ENCODE measurements at places on chromosomes 1 and 21.

GRCh38 chr1:44630116-44630515 lies 44.2 kb downstream of the TMEM53 start:
- peak; percentile 39 for DNase-seq

DNA sequence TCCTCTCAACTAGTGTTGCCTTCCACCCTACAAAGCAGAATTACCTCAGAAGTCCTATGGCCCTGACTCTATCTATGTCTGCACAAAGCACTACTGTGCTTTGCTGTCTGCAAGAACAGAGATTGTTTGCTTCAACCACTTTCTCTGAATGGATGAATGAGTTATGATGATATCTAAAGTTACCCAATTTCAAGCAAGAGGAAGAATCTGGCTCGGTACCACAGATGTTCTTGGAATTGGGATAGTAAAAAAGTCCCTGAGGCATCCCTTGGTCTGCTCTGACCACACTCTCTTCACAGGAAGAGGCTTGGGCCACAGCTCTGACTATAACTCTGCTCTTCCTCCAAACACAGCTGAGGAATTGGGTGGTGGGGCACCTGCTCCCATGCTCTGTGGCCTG lies 31.2 kb downstream of the MTARC1 start:
- DNase-seq, result peak; percentile 48

DNA sequence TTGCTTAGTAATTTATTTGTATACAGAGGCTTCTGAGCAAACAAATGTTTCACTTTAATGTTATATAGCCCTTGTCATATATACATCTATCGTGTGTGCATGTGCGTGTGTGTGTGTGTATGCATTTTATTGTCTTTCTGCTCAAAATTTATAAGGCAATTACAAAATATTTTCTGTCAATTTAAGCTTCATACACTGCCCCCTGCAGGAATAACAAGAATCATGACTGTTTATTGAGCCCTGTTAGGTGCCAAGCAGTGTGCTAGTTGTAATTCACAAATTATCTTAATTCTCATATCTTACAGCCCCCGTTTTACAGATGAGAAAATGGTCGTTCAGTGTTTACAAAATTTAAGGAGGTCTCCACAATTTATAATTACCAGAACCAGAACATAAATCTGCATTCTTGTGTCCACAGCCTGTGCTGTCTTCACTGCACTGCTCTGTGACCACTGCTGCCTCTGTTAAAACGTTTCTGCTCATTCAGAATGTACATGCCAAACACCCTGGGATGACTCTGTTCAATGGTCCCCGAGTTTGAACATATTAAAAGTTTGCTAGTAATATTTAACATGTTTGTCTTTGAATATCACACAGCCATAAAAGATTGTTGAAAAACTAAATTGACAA lies 181.3 kb downstream of the ATP6V1G3 start:
- DNase-seq, result peak; percentile 52

DNA sequence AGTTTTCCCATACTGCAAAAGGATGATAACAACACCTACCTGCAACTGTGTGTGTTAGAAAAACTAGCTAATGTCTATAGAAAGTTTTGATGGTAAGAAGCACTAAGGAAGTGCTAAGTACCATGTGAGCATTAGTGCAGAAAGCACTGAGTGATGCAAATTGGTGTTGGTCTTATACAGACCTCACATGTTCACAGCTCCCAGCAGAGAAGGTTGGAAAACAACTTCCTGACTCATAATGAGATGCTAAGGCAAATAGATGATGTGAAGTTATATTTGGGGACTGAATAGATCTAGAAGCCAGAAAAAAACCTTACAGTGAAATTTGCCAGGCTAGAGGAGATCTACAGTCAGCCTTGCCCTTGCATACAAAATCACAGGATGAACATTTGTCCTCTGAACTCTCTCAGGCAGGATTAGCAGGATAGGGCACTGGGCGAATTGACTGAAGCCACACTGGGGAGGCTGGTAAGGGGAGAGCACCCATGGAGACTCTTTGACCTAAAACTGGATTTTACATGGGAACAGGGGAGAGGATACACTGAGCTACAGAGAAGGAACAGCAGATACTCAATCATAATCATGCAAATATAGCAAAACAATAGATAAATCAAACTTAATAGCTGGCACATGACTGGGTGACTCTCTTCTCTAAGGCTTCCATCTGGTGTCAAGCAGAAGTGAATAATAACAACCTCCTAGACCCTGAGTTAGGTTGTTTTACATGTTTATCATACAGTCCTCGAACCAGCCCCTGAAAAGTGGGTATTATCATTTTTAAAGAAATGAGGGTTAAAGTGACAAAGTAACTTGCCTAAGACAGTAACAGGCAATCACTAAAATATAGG lies 61.3 kb downstream of the ASTN1 start:
- DNase-seq, result no peak

DNA sequence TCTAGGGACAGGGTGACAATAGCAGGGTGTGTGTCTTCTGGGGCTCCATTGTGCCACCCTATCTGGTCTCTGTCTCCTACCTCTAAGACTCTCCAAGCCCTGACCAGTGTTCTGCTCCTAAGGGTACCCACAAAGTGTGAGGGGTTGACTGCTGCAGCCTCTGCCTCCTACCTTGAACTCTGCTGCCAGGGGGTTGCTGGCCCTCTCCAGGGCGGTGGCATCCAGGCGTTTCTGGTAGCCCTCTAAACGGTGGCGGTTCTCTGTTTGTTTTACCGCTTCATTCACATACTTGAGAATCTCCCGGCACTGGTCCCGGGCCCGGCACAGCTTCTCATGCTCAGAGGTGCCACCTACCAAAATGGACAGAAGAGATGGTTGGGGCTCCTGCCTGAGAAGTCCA lies 24.4 kb downstream of the LRRC71 start:
- DNase-seq, result no peak

GRCh38 chr1:51541313-51542050 lies 22.4 kb upstream of the EPS15 start:
- no peak for DNase-seq

DNA sequence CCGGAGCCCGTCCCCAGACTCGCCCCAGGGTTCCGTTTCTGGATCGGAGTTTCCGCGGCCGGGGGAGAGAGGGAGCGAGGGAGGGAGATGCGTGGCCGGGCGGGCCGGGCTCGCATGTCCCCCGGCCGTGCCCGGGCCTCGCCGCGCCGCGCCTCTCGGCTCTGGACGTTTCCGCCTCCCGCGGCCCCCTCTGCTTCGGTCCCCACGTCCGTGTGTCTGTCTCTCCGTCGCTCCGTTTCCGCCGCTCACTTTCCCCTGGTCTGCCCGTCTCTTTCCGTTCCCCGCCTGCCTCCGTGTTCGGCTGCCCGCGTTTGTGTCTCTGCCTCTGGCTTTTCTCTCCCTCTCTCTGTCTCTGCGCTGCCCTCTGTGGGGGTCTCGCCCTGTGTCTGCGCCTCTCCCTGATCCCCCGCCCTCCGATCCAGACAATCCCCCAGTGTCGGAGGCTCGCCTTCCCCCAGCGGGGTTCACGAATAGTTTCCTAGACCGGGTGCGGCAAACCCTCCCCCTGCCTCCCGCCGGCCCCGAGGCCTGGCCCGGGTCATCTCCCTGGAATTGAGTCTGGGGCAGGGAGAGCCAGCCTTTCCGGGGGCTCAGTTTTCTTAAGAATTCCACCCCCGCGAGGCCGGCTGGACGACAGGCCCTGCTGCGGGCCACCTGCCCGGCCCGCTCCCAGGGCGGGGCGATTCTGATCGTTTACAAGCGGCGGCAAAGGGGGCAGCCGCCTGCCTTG lies 735 bp downstream of the NBL1 start:
- no peak for DNase-seq

GRCh38 chr1:145977016-145977415 lies 12.5 kb downstream of the POLR3GL start:
- no peak for DNase-seq

- peak; percentile 6 for DNase-seq
Observed at GRCh38 chr21:14438211-14438610, 55.3 kb upstream of the HSPA13 start.

DNA sequence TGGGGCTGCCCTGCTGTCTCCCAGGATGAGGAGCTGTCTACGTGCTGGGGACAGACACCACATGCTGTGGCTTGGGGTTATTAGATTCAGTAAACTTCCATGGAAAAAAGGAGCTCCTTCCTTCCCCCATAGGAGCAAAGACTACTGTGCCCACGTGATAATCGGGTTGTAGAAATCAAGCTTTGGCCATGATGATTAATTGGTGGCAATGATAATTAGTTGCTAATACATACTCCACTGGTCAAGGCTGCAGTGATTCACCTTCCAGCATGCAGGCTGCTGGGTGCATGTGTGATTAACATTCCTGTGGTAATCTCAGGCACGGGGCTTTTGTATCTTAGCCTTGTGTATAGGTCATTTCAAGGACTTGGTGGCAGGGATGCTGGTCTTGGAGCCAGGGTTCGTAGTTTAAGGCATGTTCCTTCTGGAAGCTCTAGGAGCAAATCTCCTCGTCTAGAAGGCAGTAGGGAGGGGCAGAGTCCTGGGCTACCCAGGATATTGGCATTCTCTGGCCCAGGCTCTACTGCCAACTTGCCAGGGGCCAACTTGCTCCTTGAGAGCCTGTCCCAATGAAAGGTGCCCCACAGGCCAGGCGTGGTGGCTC lies 41.4 kb downstream of the TMCO4 start:
- peak; percentile 80 for DNase-seq

DNA sequence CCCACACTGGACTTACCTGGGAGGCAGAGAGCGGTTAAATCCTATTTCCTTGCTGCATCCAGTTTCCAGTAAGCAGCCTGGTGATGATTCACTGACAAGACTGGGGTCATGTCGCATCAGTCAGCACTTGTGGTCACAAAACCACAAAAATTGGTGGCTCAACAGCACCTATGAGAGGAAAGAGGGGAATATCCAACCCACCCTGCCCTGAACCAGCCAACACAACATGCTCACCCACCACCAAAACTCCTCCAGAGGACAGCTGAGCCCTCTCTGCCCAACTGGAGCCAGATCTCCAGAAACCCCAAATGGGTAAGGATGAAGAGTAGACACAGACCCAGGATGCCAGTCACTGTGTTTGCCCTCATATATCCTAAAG lies 64.0 kb downstream of the CD46 start:
- DNase-seq, result no peak

GRCh38 chr1:163401211-163401610 lies 79.5 kb downstream of the NUF2 start:
- DNase-seq, result no peak

DNA sequence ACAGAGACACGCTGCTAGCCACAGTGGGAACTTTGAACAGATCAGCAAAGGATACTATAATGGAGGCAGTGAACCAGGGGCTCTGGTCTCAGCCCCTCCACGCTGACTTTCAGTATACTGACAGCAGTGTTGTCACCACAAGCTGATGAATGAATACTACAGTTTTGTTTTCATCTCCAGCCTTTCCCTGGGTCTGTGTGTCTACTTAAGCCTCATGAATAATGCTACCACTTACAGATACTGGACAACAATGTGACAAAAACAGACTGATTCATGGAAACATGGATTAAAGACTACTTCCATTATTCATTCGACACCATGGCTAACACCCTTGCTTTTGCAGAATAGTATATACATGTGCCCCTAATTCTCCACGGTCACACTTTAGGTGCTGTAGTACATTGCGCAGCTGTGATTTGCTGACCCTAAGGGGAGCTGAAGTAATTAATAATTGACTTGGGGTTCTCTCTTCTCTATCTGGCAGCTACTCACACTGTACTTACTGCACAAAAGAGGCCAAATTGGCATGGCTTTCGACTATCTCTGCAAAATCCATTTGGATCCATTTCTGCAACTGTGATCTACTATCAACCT lies 203.2 kb upstream of the LYPLAL1 start:
- DNase-seq, result no peak

GRCh38 chr1:215482079-215482478 lies 85.0 kb upstream of the KCTD3 start:
- no peak for DNase-seq

GRCh38 chr21:29808153-29808552 lies 131.6 kb downstream of the GRIK1 start:
- DNase-seq, result no peak

- no peak for DNase-seq
Observed at GRCh38 chr1:157748262-157748817, 28.6 kb downstream of the FCRL2 start.

DNA sequence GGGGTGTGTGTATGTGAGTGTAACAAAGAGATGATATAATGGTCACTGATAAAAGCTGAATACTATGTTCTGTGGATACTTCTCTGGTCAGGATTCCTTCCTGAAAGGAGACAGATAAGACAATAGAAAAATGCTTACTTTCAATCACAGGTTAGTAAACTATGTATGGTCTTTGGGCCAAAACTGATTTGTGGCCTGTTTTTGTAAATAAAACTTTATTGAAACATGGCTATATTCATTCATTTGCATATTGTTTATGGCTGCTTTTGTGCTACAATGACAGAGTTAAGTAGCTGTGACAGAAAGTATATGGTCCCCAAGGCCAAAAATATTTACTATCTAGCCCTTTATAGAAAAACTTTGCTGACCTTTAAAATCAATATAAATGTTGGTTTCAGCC lies 82.2 kb upstream of the DMRTA2 start:
- DNase-seq, result no peak

DNA sequence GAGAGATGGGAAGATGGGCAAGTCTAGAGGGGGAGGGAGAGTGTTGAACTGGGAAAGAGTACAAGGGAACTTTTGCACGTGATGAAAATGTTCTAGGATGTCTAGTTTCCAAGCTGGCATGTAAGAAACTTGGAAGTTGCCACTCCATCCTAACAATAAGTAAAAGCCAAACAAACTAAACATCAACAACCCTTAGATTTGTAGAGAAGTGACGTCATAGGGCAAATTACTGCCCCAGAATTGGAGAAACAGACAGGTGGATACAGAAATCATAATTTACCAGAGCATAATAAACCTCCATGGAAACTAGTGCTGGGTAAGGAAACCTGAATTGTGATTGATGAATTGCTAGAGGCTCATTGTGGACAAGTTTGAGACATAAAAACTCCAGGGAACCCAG lies 14.7 kb upstream of the ZBTB40 start:
- DNase-seq, result no peak

DNA sequence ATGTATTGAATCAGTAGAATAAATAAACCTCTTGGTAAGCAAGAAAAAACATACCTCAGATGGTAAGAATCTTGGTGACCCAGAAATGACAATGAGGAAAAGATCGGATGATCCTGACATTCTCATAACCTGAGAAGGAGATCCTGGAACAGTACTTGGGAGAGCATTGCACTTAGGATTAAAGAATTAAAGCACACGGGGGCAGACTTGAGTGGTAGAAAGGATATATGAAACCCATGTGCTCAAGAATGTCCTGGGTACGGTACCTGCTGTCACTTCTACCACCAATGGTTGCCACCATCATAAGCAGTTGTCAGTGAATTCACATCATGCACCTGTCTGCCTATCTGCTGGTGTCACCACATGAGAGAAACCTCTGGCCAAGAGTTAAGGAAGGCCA lies 108.9 kb upstream of the GJB5 start:
- DNase-seq, result no peak

GRCh38 chr1:247212012-247212411 lies 40.2 kb upstream of the ZNF124 start:
- DNase-seq, result no peak
